ENCODE measurements at places on chromosomes 7 and 10.

DNA sequence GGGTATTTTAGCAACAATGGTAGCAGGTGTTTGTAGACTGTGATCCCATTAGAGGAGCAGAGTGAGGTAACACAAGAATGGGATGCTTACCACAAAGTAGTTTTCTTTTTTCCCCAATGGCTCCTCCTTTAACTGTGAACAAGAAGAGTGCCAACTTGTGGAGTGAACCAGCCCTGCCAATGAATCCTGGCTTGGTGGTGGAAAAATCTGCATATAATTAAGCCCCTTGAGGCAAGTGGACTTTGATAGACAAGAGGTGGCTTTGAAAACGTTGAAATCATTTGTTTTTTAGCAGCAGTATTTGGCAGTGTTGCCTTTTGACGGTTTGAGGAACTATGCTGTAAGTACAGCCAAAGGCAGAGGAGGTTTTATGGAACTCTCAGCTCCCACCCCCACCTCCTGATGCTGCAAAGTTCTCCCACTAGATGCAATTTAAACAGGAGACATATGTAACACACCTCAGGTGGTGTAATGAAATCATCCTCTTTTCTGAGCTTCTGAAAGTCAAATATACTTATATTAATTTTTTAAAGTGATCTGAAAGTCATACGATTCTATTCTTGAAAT is 295.6 kb downstream of the DPP6 start:
- no peak for DNase-seq

DNA sequence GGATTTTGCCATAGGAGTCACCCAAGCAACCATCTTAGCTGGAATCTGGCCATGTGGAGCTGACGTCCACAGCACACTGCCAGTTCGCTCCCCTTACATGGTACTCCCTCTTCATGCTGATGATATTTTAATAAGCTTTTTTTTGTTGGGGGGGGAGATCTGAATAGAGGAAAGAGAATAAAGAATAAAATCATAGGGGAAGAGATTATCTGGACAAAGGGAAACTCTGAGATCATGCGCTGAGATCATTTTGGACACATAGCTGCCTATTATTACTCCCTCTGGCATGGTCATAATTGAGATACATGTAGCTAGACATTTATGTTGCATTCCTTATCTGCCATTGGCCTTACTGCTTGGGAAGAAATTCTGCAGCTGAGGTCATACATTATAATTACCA is 282.7 kb downstream of the HTR7 start:
- no peak for DNase-seq

GRCh38 chr10:3780771-3781467 is 4.1 kb downstream of the KLF6 start:
- no peak for DNase-seq

DNA sequence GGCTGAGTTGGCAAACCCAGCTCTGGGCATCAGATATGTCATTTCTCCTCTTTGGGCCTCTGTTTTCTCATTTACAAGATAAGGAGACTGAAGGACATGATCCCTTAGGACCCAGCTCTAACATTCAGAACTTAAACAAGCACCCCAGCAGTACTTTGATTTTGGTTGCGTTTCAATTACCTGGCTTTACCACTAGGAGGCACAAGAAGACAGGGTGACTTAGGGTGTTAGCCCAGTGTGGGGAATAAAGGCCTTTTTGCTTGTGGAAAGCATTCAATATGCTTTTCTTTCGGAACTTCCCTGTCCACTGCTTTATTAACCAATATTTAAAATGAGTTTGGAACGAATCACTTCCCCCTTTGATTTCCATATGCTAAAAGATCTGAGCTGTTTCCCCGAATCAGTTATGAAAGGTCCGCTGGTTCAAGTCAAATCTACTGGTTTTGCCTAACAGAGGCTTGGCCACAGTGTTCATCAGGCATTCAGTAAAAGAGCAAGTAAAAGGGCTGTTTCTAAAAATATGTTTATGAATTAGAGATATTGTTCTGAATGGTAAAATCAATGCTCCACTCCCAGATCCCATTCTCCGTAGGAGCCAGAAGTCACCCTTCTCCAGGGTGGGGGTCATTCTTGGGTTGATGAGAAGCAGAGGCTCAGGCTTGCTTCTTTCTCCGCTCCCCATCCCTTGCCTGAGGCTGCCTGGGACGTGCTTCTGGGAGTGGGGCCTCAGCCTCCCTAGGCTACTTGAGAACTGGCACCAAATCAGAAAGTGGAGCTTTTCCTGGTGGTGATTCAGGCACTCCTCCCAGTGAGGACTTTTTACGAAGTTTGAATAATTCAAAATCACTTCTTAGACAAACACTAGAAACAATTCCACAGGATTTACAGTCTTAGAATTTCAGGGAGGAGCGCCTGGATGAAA is 105.5 kb downstream of the MYOF start:
- peak; percentile 79 for DNase-seq

GRCh38 chr10:98971464-98971863 is 264.2 kb downstream of the HPSE2 start:
- no peak for DNase-seq

GRCh38 chr10:110820321-110820814 is 51.4 kb upstream of the PDCD4 start:
- DNase-seq = no peak

- no peak for DNase-seq
Observed at GRCh38 chr7:87316846-87317552, 28.5 kb upstream of the CROT start.

- peak; percentile 5 for DNase-seq
Observed at GRCh38 chr7:122380992-122381391, 76.4 kb upstream of the FEZF1 start.

- DNase-seq = no peak
Observed at GRCh38 chr10:127210936-127211466, 14.6 kb upstream of the INSYN2A start.

DNA sequence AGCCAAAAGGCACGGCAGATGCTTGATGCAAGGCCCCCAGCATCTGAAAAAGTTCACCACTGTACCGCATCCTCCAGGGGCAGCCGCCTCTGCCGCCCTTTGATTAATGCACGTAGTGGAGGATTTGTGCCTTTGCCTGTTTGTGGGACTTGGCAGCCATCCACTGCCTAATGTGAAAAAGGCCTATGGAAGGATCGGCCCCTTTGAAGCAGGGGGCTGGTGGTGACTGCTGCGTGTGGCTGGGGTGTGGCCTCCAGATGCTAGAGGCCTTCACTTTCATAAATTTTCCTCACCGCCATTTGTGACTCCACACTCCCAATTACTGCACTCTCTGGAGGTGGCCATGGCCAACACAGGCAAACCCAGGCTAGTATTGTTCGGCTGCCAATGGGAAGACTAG is 226.0 kb downstream of the BMPER start:
- no peak for DNase-seq

GRCh38 chr7:36658335-36659171 is 65.7 kb downstream of the AOAH start:
- DNase-seq = no peak

- no peak for DNase-seq
Observed at GRCh38 chr10:67302701-67303100, 376.9 kb downstream of the LRRTM3 start.

GRCh38 chr10:125878957-125879835 is 1.9 kb downstream of the DHX32 start:
- no peak for DNase-seq

GRCh38 chr10:14032406-14032998 is 298.2 kb downstream of the FRMD4A start:
- peak; percentile 61 for DNase-seq

GRCh38 chr7:151411551-151411950 is 1.7 kb upstream of the WDR86 start:
- DNase-seq = no peak

- no peak for DNase-seq
Observed at GRCh38 chr7:64863969-64864368, 39.1 kb upstream of the ZNF273 start.

DNA sequence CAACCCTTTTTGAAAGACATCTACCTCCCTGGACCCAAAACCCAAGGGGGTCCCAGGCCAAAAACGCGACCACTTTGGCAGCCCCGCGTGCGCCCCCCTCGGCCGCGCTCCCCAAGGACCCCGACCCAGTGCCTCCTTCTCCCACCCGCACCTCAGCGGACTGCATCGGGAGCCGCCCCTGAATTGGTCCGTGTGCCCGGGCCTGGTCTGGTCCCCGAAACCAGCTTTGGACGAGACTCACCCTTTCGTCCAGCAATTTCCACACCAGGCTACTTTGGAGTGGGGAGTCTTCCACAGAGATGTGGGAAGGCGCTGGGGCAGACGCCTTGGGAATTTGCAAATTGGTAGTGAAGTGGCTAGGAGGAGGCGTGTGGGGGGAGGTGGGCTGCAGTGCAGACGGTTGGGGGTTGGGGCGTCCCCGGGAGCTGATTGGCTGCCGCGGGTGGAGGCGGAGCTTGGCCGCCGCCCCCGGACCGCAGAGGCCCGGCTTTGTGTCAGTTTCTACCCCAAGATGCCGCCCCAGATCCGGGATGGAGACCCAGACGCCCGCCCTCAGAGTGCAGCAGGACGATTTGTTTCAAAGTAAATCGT is 16.9 kb downstream of the TCAF1 start:
- DNase-seq = peak; percentile 18

DNA sequence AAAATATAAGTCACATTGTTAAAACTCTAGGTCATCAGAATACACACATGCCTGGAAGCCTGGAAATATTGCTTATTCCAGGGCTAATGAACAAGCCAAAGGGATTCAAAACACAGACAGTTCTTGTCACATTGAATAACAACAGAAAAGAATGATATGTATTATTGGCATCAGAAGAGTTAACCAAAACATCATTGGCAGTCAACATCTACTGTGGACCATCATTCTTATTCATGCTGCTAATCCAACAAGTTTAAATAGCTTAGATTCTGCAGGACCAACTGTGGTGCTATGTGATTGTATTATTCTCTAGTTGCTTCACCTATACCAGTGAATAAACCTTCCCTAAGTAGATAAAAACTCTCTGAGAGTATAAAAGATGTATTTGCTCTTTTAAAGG is 198.3 kb downstream of the NEBL start:
- no peak for DNase-seq

DNA sequence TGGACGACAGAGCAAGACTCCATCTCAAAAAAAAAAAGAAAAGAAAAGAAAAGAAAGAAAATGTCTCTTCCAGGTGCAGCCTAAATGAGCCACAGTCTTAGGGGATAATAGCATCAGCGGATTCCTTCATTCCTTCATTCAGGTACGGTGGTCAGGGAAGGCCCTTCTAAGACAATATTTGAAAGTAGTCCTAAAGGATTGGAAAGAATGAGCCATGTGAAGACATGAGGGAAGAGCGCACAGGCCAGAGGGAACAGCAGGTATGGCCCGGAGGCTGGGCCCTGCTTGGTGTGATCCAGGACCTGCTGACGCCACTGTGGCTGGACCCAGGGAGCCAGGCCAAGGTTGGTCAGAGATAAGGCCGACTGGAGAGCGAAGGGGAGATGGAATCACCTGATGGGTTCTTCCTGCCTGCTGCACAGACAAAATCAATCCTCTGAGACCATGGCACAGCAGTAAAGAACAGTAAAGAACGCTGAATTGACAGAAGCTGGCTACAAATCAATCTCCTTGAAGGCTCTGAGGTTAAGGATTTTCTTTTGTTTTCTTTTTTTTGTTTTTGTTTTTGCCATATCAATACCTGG is 16.3 kb upstream of the MKRN1 start:
- DNase-seq = no peak

DNA sequence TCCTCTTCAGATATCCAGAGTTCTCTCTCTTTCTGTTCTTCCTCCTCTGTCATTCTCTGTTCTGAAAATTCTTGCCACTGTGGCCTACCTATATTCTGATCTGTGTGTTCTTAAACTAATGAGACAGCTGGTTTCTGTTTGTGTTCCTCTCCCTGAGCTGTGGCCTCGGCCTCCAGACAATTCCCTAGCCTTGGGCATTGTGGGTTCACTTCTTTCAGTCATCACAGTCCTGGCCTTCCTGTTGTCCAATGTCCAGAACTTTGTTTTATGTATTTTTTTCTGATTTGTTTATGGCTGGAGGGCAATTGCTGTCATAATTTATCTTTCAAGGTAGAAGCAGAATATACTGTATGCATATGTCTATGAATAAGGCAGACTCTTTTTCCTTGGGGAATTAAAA is 173.2 kb upstream of the MTPN start:
- no peak for DNase-seq

- peak; percentile 87 for DNase-seq
Observed at GRCh38 chr7:36115448-36116321, 37.4 kb upstream of the EEPD1 start.

GRCh38 chr10:38605153-38605661 is 511.1 kb downstream of the ZNF37A start:
- DNase-seq = no peak
